ENCODE measurements at places on chromosomes 11 and 22.
A peak's percentile ranks its signal among the peaks of the same experiment; 100 is the strongest.

DNA sequence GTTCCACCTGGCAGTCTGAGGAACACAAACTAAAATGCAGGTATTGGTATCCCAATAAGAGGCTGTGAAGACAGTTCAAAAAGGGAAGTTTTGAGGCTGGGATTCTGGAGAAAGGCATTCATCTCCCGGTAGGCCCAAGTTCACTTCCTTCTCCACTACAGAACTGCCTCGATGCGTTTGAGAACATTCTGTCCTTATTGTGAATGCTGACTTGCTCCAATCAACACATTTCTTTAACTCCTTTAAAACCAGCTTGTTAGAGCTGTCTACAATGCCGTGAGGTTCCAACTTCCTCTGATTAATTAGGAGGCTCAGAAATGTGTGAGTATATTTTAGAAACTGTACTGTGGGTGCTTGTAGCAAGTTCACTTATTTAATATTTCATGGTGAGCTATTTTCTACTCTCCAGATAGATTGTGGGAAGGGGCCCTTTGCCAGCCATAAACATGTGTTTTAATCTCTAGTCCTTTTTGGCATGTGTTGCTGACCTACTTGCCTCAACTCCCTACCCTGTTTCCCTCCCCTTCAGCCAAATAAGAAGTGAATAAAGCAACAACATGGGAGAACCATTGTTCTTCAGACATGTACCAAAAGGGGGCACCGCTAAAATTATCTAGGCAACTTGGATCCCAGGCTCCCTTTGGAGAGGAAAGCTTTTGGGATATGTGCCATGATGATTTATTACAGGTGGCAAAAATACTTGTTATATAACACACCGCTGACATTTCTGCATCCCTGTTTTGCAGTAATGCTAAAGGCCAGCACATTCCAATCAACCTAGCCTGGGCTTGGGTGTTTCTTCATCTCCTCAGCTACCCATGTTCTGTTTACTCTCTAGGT is 245.6 kb downstream of the BLID start:
- no peak for DNase-seq

DNA sequence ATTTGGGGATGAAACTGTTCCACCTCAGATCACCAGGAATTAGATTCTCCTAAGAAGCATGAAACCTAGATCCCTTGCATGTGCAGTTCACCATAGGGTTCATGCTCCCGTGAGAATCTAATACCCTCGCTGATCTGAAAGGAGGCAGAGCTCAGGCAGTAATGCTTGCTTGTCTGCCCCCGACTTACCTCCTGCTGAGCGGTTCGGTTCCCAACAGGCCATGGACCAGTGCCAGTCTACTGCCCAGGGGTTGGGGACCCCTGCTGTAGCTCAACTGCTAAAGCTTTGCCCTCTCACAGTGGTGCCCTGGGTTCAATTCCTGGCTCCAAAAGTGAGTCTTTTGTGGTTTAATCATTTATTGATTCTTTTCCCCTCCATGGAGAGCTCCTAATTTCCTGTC is 3.4 kb downstream of the JAML start:
- no peak for DNase-seq

DNA sequence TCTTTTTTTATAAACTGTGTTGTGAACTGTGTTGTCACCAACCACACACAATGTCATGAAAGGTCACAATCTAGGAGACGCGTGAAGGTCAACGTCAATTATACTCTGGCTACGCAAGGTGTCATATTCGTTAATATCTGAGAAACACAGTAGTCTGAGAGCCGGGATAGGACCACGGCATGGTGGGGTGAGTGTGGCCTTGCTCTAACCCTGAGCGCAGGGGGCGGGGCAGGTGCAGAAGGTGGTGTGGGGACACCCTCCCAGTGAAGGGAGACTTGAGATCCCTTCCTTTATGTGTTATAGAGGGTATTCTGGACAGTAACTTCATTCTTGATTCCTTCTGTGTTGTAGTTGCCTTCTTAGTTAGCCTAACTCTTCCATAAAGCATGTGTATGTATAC is 883.0 kb downstream of the OPCML start:
- no peak for DNase-seq

DNA sequence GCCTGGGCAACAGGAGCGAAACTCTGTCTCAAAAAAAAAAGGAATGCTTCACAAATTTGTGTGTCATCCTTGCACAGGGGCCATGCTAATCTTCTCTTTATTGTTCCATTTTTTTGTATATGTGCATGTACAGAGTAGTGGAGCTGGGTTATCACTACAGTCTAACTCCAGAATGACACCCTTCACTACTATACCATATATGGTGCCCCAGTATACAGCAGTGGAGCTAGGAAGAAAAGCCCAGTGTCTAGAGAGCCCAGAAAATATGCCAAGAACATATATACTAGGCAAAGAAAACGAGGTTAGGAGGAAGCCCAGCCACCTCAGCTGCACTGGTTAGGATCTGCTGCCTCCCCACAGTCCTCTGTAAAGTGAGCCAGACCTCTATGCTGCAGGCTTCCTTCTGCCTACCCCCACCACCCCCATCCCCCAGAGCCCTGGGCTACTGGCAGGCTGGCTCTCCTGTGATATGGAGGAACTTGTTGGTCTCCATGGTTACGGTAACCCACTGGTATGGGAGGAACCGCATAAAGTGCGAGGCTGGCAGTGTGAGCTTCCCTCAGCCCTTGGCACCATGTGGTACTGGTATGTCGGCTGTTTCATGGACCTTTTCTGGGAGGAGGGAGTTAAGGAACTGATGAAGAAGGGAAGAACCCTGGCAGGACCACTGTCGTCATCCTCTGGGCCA is 34.3 kb downstream of the RCOR2 start:
- DNase-seq = no peak

DNA sequence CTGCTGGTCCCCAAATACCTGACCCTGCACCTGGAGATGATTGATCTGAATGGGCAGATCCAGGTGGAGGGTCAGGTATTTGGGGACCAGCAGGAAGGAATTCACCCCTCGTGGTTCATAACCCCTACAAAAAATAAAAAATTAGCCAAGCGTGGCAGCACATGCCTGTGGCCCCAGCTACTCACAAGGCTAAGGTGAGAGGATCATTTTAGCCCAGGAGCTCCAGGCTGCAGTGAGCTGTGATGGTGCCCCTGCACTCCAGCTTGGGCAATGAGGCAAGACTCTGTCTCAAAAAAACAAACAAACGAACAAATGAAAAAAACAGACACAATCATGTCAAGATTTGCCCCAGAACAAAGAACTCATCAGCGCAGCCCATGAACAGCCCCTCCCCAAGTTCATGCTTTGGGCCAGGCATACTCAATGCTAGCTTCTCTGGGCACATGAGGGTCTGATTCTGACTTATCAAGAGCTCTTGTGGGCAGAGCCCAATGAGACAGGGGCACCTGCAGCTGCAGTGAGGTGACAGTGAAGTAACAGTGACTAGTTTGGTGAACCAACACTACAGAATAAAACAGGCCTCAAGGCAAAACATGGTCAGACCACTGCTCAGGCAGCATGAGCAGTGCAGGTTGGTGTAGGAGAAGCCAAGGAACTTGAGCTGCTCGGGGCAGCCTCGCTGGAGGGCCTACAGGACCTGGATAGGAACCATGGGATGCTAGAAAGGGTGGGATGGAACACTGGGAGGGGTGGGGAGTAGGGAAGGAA is 10.2 kb upstream of the FCHSD2 start:
- DNase-seq = no peak

- no peak for DNase-seq
These were observed 3.8 kb downstream of the PCSK7 start for GRCh38 chr11:117228091-117228490.

- no peak for DNase-seq
These were observed 649 bp downstream of the PRRG4 start for GRCh38 chr11:32830413-32830738.

DNA sequence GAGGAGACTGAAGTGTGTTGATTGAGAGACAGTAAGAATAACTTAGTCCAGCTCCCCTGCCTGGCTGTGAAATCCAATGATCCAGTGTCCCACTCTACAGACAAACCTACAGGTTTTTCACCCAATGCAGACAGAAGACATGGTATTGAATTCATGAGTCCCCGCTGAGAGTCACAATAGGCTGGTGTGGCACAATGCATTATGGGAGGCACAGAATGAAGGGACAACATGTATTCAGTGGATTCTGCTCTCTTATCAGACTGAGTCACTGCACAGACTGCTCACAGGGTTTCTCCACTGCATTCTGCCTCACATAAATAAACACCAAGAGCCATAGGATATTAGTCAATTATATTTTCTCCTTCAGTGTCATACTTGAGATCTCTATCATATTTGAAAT is 55.2 kb upstream of the TOP3B start:
- peak; percentile 77 for DNase-seq

DNA sequence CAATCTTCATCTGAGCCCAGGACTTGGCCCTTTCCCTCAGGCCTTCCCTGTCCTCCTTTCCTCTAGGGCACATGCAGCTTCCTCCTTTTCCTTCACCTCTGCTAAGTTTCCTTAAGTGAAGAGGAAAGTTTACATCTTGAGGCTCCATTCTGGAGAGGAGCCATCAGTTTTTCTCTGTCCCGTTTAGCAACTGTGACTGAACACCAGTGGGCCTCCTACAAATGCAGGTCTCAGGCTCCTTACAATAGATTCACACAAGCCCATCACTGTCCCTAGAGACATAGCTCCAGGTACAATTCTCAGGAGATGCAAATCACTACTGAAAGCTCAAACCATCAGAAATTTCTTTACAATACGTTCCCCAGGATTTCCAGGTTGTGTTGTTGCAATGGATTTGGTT is 23.3 kb upstream of the LYVE1 start:
- DNase-seq = no peak

DNA sequence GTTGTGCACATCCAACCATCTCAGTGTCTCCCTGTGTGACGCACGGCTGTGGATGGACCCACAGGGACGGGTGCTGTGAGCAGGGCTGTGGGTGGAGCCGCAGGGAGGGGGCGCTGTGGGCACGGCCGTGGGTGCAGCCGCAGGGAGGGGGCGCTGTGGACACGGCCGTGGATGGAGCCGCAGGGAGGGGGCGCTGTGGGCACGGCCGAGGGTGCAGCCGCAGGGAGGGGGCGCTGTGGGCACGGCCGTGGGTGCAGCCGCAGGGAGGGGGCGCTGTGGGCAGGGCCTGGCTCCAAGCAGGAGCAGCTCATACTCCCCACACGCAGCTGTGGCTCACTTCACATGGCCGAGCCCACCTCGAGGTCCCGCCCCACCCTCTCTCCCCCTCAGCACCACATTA is 6.0 kb upstream of the MAPK11 start:
- DNase-seq = no peak

- no peak for DNase-seq
These were observed 5.9 kb upstream of the OR52L1 start for GRCh38 chr11:5992604-5993251.

DNA sequence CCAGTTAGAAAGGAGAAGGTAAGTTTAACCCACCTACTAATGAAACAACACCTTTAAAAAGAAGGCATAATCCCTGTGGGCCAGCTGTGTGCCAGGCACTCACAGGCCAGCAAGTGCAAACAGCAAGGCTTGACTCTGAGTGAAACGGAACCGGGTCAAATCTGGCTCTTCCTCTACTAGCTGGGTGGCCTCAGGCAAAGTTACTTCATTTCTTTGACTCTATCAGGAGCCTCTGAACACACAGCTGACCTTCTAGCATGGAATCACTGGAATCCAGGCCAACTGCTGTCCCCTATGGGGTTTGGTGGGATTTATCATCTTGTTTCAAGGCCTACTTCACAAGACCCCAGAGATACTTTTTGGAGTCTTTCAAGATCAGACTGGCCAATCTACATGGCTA is 3.3 kb downstream of the RAB38 start:
- no peak for DNase-seq

DNA sequence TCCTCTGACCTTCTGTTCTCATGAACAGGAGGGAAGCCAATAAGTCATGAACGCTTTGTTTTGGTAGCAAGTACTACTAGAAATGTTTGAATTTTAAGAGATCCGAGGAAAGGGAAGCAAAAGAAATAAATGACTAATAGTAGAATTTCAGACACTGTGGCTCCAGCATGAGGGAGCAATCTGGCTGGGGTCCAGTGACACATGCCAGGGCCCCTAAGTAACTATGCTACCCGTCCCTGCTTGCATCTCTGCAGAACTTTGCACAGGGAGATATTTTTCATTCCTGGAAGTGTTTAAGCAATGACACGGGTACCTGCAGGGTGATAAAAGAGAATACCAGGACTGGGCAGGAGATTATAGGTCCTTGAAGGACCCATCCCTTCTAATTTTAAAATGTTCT is 7.3 kb upstream of the ADAMTS8 start:
- no peak for DNase-seq

DNA sequence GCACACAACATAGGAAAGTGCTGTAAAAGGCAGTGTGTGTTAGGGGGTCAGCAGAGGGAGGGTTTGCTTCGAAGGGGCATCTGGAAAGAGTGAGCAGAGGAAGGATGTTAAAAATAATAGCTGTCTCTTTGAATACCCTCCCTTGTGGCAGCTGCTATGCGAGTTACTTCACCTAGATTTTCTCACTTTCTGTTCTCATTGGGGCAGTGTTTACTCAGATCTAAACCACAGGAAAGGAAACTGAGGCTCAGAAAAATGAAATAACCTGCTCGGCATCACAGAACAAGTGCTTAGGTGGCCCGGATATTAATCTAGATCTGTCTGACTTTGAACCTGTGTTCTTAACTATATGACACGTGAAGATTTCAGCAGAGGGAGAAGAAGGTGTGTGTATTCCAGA is 125.3 kb downstream of the C11orf91 start:
- DNase-seq = no peak

DNA sequence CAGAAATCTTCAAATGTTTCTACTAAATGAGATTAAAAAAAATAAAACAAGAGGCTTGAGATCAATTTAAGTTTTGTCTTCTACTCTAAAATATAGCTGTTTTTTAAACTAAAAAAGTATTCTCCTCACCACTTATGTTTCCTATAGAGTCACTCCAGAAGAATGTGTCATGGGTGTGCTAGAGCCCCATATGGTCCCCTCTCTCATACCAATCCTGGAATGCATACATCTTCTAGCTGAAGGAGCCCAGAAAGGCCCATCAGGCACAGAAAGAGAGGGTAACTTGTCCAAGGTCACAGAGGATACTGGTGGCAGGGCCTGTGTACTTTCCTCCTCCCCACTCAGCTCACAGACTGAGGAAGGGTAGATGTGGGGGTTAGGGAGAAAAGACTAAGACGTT is 34.4 kb downstream of the RELT start:
- DNase-seq = no peak

DNA sequence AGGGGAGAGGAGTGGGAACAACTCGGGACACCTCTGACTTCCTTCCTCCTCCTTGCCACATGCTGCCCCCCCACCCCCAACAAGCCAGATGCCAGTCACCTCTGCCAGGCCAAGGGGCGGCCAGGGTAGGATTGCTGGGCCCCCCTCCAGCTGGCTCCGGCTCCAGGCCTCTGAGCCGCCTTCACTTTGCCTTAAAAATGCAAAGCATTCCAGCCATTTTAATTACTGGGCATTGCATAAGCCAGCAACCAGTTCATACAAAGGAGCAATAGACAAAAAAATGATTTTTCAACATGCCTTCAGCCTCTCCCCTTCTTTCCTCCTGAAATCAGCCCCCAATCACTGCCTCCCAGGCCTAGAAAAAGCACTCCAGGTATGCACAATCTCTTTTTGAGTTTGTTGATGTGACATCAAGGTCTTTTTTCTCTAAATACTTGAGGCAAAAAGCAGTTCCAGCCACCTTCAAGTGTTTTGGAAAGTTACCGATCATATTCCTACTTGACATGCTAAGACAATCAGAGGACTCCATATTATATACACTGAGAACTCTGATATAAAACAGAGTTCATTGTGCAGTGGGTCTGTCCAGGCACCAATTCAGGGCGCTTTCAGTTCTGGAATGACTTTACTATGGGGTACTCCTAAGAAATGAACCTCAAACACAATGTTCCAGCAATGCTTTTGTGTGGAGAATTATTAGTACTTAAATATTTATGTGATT is 12.4 kb upstream of the TIMP3 start:
- no peak for DNase-seq
